ENCODE measurements at places on chromosomes 16 and 17.

DNA sequence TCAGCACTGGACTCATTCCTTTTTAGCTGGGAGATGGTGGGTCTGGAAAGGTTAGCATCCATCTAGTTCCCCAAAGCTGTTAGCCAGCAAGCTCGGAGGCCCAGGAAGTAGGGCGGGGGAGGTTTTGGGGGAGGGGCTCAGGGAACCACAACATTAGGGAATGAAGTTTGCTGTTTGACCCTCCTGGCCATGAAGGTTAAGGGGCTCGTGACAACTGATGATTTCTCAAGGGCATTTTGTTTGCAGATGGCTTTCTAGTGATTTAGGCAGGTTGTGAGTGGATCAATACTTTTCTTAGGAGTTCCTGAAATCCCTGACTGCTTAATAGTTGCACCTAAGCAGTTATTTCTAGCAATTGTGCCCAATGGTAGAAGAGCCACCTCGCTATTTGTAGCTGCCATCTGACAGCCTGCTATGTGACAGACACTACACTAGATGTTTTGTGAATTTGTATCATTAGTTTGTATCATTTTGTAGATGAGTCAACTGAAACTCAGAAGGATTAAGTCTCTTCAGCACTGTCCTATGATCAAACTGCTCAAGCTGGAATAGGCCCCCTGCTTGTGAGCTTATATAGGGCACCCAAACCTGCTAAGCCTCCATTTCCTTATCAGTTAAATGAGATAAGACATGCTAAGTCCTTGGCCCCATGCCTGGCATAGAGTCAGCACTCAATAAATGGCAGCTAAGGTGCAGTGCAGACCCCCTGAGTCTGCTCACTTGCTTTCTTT, 146.4 kb downstream of the IRX3 start:
- no peak for DNase-seq

DNA sequence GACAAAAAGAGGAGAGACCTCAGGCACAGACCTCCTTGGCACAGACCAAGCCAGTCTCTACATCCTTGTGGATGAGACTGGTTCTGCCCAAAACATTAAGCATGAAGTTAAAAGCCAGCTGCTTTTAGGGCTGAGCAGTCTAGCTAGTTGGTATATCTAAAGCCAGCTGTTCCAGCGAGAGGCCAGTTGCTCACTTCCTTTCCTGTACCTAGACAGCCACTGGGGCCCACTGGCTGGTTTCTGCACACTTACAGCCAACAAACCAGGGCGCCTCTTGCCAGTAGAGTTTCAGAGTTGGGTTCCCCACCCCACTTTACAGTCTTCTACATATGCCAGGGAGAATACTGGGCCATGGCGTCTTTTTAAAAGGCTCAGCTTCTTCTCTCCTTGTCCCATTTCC, 242.4 kb downstream of the ZFHX3 start:
- no peak for DNase-seq

DNA sequence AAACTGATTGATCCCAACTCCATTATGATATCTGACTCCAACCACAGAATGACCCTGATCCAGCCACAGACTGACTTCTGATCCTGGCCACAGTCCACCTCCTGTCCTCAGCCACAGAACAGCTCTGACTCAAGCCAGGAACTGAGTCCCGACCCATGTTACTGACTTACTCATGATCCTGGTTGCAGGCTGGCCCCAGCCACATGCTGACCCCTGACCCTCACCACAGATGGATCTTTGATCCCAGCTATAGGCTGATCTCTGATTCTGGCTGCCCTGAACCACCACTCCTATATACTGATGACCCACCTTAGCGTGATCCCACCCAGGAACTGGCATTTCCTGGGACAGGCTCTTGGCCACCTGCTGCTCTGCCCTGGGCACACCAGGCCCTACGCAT, 32.2 kb upstream of the IL21R start:
- DNase-seq: no peak

GRCh38 chr16:49644145-49644463, 211.8 kb downstream of the ZNF423 start:
- no peak for DNase-seq
